ENCODE measurements at places on chromosomes 1 and 21.

GRCh38 chr1:234608025-234608910 lies 1.7 kb downstream of the IRF2BP2 start:
- DNase-seq, result peak; percentile 40

- no peak for DNase-seq
These were observed 360.2 kb upstream of the BRINP3 start for GRCh38 chr1:190837888-190838287.

GRCh38 chr1:46552357-46553237 lies 1.1 kb upstream of the KNCN start:
- DNase-seq, result peak; percentile 28

- DNase-seq, result no peak
These were observed 15.5 kb upstream of the AHCTF1 start for GRCh38 chr1:246947255-246947654.

DNA sequence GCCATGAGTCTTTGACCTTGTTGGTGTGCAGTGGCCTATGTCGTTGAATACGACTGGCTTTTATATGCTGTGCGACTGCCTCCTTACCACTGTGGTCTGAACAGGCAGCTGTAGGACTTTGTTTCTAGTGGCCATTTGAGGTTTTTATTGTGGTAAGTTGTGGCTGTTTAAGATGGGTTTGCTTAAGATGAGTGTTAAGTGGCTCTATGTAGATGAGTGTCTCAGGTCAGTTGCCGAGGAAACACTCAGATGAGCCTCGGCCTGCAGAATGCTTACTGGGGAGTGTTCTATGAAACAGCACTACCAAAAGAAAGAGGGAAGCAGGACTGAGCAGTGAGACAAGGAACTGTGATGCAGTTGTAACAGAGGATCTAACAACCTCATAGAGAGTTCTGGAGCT lies 14.9 kb upstream of the CD1C start:
- DNase-seq, result no peak

- DNase-seq, result no peak
These were observed 30.5 kb downstream of the TBCE start for GRCh38 chr1:235397733-235398132.

- no peak for DNase-seq
These were observed 63.2 kb downstream of the VWA5B1 start for GRCh38 chr1:20353836-20354235.

- DNase-seq, result no peak
These were observed 38.1 kb upstream of the GREM2 start for GRCh38 chr1:240649733-240650721.

DNA sequence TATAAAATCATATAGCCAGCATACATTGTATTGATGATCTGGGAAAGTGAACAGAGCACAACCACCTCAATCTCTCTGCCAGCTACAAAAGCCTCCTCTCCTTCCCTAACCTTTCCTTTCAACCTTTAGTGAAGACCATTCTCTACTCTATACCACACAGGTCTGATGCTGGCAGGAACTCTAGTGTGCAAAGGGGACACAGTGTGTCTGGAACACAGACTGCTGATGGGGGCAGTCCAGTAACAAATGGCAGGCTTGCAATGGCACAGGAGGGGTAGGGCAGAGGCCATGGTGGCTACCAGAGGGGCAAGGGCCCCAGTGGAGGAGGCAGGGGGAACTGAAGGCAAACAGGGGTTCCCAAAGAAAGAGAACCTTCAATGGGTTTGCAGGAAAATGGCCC lies 37.0 kb downstream of the CEP170 start:
- DNase-seq, result no peak

GRCh38 chr21:20968391-20968790 lies 29.8 kb upstream of the NCAM2 start:
- DNase-seq, result no peak

DNA sequence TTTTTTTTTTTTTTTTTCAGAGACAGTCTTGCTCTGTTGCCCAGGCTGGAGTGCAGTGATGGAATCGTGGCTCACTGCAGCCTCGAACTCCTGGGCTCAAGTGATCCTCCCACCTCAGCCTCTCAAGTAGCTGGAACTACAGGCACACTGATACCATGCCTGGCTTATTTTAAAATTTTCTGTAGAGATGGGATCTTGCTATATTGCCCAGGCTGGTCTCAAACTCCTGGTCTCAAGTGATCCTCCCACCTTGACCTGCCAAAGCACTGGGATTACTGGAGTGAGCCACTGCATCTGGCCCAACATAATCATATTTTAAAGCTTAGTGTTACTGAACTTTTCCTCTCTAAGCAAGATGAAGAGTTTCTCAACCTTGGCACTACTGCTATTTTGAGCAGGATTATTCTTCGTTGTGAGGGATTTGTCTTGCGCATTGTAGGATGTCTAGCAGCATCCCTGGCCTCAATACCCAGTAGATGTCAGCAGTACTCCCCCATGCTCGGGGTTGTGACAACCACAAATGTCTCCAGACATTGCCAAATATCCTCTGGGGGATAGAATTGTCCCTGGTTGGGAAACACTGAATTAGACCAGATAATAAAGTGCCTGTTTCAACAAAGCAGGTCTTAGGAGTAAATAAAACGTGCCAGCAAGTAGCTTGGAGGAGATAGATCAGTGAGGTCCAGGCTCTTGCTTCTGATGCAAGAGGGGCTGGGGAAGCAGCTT lies 15.1 kb upstream of the THRAP3 start:
- DNase-seq, result no peak

- no peak for DNase-seq
These were observed 175.6 kb downstream of the NRIP1 start for GRCh38 chr21:14889080-14889810.

- no peak for DNase-seq
These were observed 25.2 kb upstream of the PCBP3 start for GRCh38 chr21:45618287-45618686.

DNA sequence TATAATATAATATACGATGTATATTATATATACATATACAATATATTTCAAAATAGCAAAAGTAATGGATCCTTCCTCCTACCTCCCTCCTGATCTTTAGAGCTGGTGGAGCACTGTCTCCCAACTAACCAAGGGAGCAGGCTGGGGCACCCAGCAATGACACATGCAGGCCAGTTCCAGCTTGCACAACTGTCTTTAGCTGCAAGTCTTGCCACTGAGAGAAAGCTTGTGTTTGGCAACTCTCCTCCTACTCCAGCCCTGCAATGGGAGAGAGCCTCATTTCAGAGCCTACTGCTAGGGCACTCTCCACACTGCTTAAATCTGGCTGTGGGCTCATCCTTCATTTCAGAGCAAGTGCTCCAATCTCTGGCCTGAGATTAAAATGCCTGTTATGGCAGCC lies 469.8 kb upstream of the OLFM3 start:
- DNase-seq, result no peak

- DNase-seq, result peak; percentile 37
These were observed 308.3 kb upstream of the USP25 start for GRCh38 chr21:15421441-15421881.

DNA sequence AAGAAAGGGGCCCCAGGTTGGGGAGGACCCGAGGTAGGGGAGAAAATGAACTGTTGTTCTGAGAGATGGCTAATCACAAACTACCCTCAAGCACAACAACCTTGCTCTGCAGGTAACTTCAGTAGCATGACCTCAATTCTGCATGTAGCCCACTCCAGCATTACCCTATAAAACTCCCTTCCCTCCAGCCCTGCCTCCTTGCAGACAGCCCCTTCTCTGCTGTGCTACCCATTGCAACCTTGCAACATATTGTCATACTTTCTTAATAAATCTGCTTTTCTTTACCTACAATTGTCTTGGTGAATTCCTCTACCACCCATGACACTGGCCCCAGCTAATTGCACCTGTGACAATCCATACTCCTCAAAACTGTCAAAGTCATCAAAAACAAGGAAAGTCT lies 428.9 kb downstream of the MATN1 start:
- DNase-seq, result no peak

DNA sequence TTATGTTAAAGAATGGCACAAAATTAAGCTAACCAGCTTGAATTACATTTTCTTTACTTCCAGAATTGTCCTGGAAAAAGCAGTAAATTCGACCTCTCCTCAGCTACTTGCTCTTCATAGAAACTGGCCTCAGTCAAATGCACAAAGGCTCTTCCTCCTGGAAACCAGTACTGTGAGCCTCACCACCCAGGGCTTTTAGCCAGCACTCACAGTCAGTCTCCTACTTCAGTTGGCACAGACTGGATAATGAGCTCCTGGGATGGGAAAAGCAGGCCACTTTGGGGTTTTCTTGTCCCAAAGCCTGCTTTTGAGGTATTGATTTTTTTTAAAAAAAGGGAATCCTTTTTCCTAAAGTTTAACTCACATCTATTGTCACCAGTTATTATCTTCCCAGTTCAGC lies 40.4 kb downstream of the SCYL3 start:
- DNase-seq, result no peak

GRCh38 chr1:82446236-82446635 lies 645.5 kb downstream of the ADGRL2 start:
- DNase-seq, result no peak

DNA sequence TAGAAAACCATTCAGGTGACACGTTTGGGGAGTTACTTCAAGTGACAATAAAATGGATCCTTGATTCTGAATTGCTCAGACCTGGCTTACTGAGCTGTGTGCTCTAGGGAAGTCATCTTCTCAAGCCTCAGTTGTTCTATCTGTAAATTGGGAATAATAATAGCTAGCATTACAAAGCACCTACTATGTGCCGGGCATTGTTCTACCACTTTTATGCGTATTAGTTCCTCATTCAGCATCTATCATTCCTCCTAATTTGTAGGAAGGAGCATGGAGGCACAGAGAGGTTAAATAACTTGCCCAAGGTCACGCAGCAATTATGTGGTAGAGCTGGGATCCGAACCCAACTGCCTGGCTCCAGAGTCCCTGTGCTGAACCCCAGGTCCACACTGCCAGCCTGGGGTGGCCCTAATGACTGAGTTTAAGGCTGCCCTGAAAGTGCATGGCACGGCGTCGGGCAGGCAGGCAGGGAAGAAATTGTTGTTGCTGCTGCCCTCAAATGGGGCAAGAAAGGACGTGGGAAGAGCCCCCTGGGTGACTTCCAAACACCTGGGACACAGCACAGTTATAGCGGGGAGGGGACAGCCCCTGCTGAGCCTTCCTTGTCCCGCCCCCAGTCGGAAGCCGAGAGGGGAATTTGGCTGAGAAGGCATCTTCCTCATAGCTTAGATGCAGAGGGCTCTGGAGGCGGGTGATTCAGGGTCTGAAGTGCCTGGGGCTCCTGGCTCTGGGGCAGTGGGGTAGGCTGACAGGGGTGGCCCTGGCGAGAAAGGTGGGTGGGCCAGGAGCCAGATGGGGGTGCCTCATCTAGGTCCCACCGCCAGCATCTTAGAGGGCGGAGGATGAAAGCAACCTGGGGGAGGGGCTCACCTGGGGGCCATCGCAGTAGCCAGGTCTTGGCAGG lies 86.5 kb upstream of the IFFO2 start:
- no peak for DNase-seq

GRCh38 chr1:208333676-208334075 lies 89.5 kb upstream of the PLXNA2 start:
- no peak for DNase-seq

GRCh38 chr1:210292231-210292871 lies 36.4 kb upstream of the HHAT start:
- peak; percentile 32 for DNase-seq

DNA sequence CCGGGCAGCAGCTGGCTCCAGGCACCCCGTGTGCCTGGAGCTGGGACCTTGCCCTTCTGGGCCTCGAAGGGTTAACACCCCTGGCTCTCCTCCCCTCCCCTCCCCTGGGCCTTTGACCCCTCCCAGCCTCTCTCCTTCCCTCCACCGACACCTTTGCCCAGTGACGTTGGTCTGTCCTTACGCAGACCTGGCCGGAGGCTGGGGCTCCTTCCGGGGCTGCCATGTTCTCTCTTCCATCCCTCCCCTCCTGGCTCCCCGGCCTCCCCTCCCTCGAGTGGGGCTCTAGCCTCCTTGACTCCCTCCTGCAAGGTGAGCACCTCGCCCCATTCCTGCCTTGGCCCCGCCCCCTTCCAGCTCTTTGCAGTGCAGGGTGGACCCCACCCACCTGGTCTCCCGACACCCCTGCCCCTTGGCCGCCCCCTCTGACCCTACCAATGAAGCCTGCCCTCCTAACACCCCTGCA lies at the start of gene TMEM82:
Gene TMEM82 (plus strand): TSS at position 161 of the 463 bp plus-strand sequence. CDS start 61 bp downstream, at position 222.
- no peak for DNase-seq

DNA sequence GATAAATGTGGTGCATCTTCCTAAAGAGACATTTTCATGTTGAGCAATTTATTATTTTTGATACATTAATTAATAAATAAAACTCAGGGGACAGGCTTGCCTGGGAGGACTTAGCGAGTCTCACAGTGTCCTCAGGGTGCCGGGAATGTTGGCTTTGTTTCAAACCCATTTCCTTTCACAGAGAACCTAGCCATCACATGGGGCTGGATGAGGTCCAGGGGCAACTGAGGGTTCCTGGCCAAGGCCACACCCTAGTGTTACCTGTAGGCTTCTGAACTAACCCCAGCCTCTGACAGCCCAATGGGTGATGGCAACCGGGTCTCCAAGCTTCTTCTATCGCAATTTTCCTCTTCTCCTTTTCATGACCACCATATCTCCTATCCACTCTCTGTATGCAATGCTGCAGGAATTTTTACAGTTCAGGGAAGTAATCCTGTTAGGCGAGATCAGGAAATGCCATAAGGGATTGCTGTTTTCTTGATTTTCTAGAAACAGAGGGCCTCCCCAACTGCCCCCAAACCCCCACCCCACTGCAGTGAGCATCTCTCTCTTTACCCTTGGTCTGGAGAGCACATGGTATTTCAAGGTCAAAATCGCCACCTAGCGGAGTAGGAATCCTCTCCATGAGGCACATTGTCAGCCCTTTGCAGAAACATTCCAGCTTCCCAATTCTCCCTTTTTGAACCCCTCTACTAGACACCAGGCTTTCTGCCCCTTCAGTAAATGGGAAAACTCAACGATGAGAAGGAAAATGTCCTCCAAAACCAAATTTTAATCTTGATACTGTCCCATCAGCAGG lies 22.1 kb upstream of the SMYD3 start:
- DNase-seq, result peak; percentile 3

- no peak for DNase-seq
These were observed 9.1 kb downstream of the RHBDL2 start for GRCh38 chr1:38932571-38932970.

DNA sequence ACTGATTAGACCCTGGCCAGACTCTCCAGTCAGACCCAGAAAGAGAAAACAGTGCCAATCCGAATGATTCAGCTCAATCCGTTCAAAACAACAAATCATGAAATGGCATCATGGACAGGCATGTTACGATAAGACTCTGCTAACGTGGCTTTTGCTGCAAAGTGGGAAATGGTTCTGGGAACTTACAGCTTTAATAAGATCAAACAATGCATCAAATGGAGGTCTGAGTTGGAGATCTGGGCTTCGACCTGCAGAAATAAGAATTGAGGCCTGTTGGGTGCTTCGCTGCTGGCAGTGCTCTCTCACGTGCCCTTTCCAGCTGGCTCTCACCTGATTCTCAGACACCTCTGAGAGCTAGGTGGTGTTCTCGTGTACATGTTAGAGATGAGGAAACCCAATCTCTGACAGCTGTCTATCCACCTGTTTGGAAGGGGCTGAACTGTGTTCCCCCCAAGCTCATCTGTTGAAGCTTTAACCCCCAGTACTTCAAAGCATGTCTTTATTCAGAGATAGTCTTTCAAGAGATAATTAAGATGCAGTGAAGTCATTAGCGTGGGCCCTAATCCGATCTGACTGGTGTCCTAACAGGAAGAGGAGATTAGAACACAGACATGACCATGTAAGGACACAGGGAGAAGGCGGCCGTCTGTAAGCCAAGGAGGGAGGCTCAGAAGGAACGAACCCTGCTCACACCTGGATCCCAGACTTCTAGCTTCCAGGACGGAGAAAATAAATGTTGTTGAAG lies 45.5 kb upstream of the ETS2 start:
- DNase-seq, result no peak

Data from COR-L47 (cell line).